ENCODE measurements at places on chromosomes 6 and 20. TPM values are rescaled to one million over a fixed set of nuclear protein-coding genes. Genes with fewer than 3 reads are reported as not detected.

GRCh38 chr6:134007077-134007476, 45.3 kb downstream of the SLC2A12 start:
- no peaks in the 10 kb centered on the region for H3K4me1 ChIP-seq
- H3K27me3 ChIP-seq = peaks cover 25% of the 10 kb centered on the region
- no peaks in the 10 kb centered on the region for H3K36me3 ChIP-seq
- no peak overlapping the region for H3K27ac ChIP-seq
- H3K4me3 ChIP-seq = no peak overlapping the region

GRCh38 chr6:84314377-84314898, 87.0 kb upstream of the CEP162 start:
- H3K4me1 ChIP-seq = no peaks in the 10 kb centered on the region
- no peaks in the 10 kb centered on the region for H3K27me3 ChIP-seq
- no peak overlapping the region for H3K27ac ChIP-seq

GRCh38 chr6:5442319-5442718, 181.0 kb downstream of the FARS2 start:
- peaks cover 2% of the 10 kb centered on the region for H3K4me1 ChIP-seq
- H3K27ac ChIP-seq = no peak overlapping the region
- no peak overlapping the region for H3K4me3 ChIP-seq
- H3K27me3 ChIP-seq = no peaks in the 10 kb centered on the region
- no peak for DNase-seq

DNA sequence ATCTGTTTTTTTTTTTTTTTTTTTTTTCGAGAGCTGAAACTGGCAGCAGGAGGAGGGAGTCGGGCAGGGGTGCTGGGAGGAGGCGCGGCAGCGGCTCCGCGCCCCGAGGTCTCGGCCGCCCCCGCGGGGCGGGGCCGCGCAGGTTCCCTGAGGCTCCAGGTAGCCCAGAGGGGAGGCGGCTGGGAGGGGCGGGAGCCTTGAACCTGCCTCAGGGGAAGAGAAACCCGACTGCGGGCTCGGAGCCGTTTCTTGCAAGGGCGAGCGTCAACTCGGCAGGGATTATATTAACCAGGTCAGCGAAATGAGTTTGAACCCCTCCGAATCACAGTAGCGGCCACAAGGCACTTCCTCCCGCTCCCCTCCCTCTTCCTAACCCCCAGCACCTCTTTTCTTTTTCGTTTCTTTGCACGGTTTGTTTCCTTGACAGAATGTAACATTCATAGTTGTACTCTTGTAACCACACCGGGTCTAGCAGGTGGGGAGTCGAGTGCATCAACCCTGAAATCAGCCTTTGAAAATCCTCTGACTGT, 2.0 kb downstream of the MYB start:
- peak; percentile 76 for DNase-seq
- H3K4me1 ChIP-seq = peaks cover 18% of the 10 kb centered on the region
- H3K36me3 ChIP-seq = peaks cover 11% of the 10 kb centered on the region
- H3K27ac ChIP-seq = peak overlapping the region; percentile 86
- no peaks in the 10 kb centered on the region for H3K27me3 ChIP-seq

GRCh38 chr6:83770910-83771309, 62.0 kb upstream of the SNAP91 start:
- no peaks in the 10 kb centered on the region for H3K36me3 ChIP-seq
- no peak overlapping the region for H3K27ac ChIP-seq
- DNase-seq = no peak
- no peak overlapping the region for H3K4me3 ChIP-seq
- no peaks in the 10 kb centered on the region for H3K27me3 ChIP-seq
- H3K4me1 ChIP-seq = no peaks in the 10 kb centered on the region

GRCh38 chr20:22802296-22802695, 217.9 kb upstream of the FOXA2 start:
- no peak overlapping the region for H3K4me3 ChIP-seq
- no peaks in the 10 kb centered on the region for H3K27me3 ChIP-seq
- no peak for DNase-seq
- H3K27ac ChIP-seq = no peak overlapping the region
- no peaks in the 10 kb centered on the region for H3K36me3 ChIP-seq
- no peaks in the 10 kb centered on the region for H3K4me1 ChIP-seq

DNA sequence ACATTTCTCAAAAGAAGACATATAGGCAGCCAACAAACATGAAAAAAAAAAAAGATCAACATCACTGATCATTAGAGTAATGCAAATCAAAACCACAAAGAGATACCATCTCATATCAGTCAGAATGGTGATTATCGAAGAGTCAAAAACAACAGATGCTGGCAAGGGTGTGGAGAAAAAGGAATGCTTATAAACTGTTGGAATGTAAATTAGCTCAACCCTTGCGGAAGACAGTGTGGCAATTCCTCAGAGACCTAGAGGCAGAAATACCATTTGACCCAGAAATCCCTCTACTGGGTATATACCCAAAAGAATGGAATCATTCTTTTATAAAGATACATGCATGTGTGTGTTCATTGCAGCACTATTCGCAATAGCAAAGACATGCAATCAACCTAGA, 303.8 kb upstream of the THEMIS start:
- no peaks in the 10 kb centered on the region for H3K27me3 ChIP-seq
- peaks cover 5% of the 10 kb centered on the region for H3K36me3 ChIP-seq
- peaks cover 1% of the 10 kb centered on the region for H3K4me1 ChIP-seq
- H3K27ac ChIP-seq = no peak overlapping the region
- no peak overlapping the region for H3K4me3 ChIP-seq
- DNase-seq = no peak

DNA sequence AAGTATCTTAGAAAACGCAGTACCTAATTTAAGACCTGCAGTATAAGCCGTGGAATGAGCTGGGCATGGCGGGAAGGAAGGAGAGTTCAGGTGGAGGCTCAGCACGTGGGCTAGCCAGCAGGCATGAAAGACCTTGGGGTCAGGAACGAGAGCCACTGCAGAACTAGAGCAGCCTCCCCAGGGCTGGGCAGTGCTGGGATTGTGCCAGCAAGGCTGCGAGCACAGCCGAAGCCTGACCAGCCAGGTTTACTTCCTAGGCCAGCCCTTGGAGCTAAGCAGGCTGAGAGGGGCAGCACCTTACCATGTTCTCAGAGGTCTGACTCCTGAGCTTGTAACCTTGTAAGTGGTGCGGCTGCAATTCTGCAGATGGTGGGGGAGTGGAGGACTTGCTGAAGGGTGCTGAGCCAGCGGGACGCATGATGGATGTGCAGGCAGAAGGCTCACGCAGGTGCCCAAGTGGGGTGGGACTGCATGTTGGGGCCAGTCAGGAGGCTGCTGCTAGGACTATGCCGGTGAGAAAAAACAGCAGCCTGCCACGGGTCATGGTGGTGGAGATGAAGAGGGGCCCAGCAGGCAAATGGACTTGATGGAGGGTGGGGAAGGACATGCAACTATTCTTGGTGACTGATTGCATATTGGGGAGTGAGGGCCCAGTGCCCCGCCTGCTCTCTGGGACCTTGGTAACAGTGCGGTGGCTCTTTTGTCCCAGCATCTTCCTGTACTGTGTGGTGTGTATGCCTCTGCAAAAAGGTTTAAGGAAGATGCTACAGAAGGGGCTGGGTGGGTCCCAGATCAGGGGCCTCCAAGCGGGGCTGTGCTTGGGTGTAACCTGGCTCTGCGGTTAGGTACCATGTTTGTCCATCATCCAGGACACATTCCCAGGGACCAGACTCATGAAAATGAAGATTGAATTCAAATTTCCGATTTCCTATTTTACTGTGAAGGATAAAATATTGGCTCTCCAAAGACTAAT, 37.6 kb upstream of the IRF4 start:
- H3K4me3 ChIP-seq = no peak overlapping the region
- H3K36me3 ChIP-seq = peaks cover 5% of the 10 kb centered on the region
- no peaks in the 10 kb centered on the region for H3K27me3 ChIP-seq
- no peak overlapping the region for H3K27ac ChIP-seq

GRCh38 chr6:148513145-148514071, 170.8 kb downstream of the SASH1 start:
- no peak for DNase-seq
- H3K36me3 ChIP-seq = no peaks in the 10 kb centered on the region
- no peak overlapping the region for H3K4me3 ChIP-seq
- H3K4me1 ChIP-seq = no peaks in the 10 kb centered on the region
- H3K27me3 ChIP-seq = peaks cover 21% of the 10 kb centered on the region

GRCh38 chr6:125469915-125470314, 168.1 kb upstream of the HDDC2 start:
- H3K4me1 ChIP-seq = no peaks in the 10 kb centered on the region
- no peak overlapping the region for H3K27ac ChIP-seq
- no peak overlapping the region for H3K4me3 ChIP-seq

- DNase-seq = no peak
- H3K27ac ChIP-seq = no peak overlapping the region
- no peaks in the 10 kb centered on the region for H3K27me3 ChIP-seq
These were observed 27.8 kb downstream of the LRRN4 start for GRCh38 chr20:6026051-6026450.

- no peak overlapping the region for H3K4me3 ChIP-seq
- no peak overlapping the region for H3K27ac ChIP-seq
- no peaks in the 10 kb centered on the region for H3K4me1 ChIP-seq
- H3K27me3 ChIP-seq = no peaks in the 10 kb centered on the region
- H3K36me3 ChIP-seq = no peaks in the 10 kb centered on the region
These were observed 273.5 kb upstream of the PLCB4 start for GRCh38 chr20:8795404-8795803.

The SLC12A5 gene
- total RNA-seq = 1.6 TPM

The ZBP1 gene
- total RNA-seq = 28.5 TPM

The ZBTB46 gene
- total RNA-seq = 0.11 TPM

All from activated naive CD8-positive, alpha-beta T cell treated with anti-CD3 and anti-CD28 coated beads, Interleukin-2, amount 10 ng/mL, durations not matched to agents 7 days and 5 days (primary cell).